ENCODE measurements at places on chromosomes 4 and X.

DNA sequence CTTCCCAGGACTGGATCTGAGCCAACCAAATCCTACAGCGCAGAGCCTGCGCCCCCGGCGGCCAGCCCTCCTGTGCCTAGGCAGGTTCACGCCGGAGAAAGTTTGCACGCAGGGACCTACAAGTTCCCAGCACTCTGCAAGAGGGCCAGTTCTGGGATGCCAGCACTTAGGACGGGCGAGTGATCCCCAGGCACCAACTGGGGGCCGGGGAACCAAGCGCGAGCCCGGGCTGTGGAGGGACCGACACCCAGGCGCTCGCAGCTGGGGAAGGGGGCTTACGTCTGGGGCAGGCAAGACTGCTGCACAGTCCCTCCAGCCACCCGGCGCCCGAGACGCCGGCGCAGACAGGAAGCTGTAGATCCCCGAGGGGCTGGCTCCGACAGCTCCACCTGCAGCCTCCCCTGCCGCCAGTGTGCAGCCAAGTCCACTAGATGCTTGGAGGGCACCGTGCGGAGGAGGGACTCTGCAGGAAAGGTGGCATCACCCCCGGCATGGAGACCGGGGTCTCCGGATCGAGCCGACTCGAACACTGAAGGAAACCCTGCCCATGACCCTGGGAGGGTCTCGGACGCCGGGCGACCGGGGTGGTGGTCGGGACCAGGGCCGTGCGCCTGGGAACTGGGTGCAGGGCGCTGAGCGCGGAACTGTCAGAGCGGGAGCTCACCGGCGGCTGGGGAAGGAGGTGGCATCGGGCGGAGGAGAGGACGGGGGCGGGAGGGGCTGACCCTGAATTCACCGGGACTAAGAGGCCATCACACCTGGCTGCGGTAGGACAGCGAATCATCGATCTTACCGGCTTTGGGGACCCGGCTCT lies 566 bp downstream of the CORIN start:
- peak; percentile 19 for DNase-seq

- no peak for DNase-seq
These were observed 1.9 kb downstream of the ARHGAP10 start for GRCh38 chr4:147733716-147734344.

- DNase-seq = no peak
These were observed 218.7 kb upstream of the NDST4 start for GRCh38 chr4:115332078-115332477.

DNA sequence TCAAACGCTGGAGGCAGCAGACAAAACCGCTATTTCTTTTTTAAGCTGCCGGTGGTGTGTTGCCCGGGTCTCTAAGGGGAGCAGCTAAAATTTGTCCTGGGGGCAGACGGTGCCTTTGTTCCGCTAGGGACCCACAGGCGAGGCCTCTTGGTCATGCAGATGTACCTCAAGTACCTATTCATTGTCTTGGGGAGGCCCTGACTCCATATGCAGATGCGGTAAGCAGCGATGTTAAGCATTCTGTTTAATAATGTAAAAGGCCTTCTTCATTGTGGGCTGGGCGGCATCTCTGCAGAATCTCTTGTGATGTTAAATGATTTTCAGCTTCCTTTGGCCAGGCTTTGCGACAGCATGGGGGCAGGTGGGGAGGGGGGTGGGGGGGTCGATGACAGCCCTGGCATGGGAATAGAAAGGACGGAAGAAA lies 98.9 kb upstream of the PJA1 start:
- no peak for DNase-seq

DNA sequence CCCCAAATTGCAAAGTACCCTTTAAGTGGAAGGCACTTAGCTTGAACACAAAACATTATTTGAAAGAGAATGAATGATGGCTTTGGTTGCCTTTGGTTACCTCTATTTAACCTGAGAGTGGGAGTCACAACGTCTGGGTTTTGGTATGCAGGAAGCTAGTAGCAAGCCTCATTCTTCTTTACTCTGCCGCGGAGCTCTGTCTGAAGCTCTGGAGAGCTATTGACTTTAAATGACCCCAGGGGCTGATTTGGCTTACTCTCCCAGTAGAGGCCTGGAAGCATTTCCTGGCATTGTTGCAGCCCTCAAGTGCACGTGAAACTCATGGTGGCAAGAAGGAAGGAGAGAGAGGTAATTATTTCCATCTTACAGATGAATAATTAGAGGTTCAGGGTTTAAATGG lies 81.8 kb upstream of the MAGEA4 start:
- DNase-seq = no peak

- no peak for DNase-seq
These were observed 1.7 kb downstream of the GALNT7 start for GRCh38 chr4:173170182-173170778.

DNA sequence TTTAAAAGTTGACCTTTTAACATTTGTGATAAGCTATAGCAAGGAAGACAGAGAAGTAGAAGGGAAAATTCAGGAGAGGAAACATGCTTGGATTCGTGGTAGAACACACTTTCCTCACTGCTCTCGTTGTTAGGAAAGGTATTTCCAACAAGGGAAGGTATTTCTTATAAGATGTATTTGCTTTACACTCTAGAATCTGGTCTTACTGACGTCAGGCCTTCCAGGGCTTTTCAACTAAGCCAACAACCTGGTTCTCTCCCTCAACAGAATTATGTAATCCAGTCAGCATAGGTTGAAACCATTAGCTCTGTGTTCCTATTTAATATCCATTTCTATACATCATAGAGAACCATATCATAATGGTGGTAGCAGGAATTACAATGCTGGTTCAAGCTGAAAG lies 241.9 kb downstream of the SLC39A8 start:
- no peak for DNase-seq

DNA sequence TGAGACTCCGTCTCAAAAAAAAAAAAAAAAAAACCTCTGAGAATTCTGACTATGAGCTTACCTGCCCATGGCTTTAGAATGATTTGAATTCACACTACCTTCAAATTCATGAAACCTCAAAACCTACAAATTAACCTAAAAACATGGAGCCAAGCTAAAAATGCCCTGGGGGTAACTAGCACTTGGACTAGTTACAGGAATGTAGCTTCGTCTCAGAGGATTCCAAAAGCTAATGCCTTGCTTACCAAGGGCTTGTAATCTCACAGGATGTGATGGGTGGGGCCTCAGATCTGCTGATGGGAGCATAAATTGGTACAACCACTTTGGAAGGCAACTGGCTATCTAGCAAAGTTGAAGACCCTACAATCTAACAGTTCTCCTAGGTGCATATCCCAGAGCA lies 79.4 kb upstream of the SPRY1 start:
- DNase-seq = no peak

- no peak for DNase-seq
These were observed 68.5 kb downstream of the FAM47A start for GRCh38 chrX:34063616-34064015.

DNA sequence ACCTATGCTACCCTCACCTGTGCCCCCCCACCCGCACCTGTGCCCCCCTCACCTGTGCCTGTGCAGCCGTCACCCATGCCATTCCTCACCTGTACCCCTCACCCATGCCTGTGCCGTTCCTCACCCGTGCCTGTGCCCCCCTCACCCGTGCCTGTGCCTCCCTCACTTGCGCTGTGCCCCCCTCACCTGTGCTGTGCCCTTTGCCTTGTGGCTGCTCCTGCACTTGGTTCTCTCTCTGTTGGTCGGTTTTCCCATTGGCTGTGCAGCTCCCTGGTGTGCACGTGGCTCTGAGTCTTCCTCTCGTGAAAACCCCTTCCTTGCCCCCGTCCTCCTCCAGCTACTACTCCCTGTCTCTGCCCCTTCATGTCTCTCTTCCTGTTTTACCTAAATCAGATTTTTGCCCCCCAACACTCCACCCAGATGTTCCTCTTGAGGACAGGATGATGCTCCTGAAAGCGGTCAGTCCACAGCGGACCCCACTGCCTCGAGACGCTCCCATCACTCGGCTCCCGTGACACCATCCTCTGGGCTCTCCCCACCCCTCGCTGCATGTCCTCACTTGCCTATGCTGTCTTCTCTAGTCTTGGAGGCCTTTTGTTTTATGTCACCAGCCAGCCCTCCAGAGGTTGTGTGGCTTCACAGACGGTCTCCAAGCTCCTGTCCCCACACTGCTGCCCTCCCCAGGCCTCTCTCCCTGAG lies 6.8 kb downstream of the MAEA start:
- no peak for DNase-seq

GRCh38 chr4:182206266-182206665 lies 36.9 kb upstream of the TENM3 start:
- DNase-seq = no peak

GRCh38 chrX:23742174-23742696 lies 841 bp downstream of the ACOT9 start:
- DNase-seq = no peak

- no peak for DNase-seq
These were observed 182.9 kb downstream of the C4orf33 start for GRCh38 chr4:129278868-129279267.

DNA sequence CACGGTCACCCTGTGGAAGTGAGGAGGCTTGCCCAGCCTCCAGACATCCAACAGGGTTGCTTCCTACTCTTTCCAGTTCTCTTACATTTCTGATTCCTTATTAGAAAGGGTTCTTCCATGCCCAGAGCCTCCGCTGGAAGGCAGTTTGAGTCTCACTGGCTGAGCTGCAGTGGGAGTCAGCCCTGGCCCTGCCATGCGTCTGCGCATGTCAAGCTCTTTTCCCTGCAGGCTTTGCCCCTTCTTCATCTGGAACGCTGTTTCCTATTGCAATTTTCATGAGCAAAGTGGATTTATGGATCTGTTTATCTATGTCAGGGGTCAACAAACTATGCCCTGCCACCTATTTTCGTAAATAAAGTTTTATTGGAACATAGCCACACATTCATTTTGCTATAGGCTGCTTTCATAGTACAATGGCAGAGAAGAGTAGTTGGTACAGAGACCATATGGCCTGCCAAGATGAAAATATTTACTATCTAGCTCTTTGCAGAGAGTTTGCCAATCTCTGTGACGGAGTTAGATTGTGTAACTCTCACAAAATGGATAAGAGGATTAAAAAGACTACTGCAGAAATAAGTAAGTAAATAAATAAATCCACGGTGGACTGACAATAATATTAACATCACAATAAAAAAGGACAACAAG lies 3.9 kb upstream of the CHRNA9 start:
- DNase-seq = no peak

DNA sequence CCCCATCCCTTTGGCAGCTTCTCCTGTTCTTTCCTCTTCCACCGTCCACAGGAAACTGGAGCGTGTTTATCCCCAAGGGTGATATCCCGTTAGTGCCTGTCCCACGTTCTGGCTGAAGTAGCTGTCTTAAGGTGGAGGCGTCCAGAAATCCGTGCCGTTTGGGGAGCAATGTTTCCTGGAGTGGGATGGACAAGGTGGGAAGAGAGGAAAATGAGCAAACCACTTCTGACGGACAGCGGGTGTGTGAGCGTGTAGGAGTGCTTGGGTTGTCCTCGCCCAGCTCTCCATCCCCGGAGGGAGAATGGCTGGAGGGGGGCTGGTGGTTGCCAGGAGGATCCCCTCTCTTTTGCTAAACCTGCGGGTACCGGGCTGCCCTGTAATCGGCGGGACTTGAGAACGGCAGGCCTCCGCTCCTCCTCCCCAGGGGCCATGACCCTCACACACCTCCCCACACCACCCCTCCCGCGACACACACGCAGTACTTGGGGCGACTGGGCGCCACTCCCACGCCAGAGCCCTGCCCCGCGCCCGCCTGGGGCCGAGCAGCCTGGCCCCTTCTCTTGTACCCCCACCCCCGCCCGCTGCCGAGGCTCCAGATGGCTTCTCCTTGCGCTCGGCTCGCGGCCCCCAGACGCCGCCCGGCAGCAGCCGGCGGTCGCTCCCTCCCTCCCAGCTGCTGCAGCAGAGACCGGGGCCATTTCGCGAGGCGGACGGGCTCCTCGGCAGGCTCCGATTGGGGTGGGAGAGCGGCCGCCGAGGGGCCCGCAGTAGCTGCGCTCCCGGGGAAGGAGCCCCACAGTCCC lies 13.9 kb upstream of the PRDM8 start:
- DNase-seq = no peak

- no peak for DNase-seq
These were observed 305.5 kb downstream of the RAB28 start for GRCh38 chr4:13178621-13179020.

DNA sequence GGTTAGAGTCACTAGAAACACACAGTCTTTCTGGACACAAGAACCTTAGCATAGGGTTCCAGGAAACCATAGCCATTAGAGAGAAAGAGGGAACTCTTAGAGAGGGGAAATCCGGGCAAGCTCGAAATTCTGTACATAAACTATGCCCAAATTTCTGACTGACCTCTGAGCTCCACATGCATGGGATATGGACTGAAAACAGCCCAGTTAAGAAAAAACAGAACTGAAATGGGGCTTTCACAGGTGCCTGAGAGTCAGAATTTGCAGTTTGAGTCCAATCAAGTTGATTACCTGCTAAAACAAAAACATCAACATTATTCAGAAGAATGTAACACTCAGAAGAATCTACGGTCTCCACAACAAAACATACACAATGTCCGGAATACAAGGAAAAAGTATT lies 13.1 kb downstream of the DCHS2 start:
- DNase-seq = no peak

GRCh38 chr4:76533314-76533713 lies 98.3 kb downstream of the SHROOM3 start:
- no peak for DNase-seq

DNA sequence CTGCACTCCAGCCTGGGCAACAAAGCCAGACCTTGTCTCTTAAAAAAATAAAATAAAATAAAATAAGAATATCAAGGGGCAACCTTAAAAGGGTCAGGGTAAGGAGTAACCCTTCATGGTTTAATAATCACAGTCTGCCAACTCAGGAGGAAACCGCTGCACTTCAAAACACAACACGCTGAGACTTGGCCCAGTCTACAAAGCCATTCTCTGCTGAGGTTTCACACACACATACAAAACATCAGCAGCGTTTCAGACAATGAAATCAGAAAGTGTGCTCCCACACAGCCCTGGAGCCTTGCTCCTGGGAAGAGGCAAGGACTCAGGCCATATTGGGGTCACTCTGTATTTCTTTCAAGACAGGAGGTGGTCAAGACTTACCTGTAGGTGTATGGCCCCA lies 18.3 kb downstream of the SCARB2 start:
- DNase-seq = no peak

GRCh38 chr4:70637239-70637913 lies 8.8 kb downstream of the ENAM start:
- DNase-seq = no peak

DNA sequence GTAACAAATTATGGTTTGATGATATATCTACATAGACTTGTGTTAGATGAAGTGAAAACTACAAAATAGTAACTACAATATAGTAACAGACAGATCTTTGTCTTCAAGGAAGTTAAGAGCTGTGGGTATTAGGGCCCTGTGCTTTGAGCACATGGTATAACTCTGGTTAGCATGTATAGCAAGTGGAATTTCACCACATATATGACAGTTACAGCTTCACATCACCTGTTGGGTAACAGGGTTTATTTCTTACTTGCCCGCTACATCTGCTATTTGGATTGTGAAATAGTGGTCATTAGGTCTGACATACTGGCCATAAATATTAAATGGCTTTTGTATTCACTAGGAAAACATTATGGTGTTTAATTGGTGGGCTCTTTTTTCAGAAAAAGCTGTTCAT lies 20.2 kb downstream of the OFD1 start:
- no peak for DNase-seq

- DNase-seq = no peak
These were observed 208.8 kb upstream of the CLNK start for GRCh38 chr4:10893395-10893794.

GRCh38 chr4:38577462-38577861 lies 86.5 kb upstream of the KLF3 start:
- no peak for DNase-seq

GRCh38 chr4:180618396-180618795 lies 1624.8 kb upstream of the TENM3 start:
- no peak for DNase-seq

Measured in activated CD4-positive, alpha-beta T cell treated with anti-CD3 and anti-CD28 coated beads, Interleukin-2, Interleukin-4, amounts not matched to agents 100 ng/mL and 50 ng/mL, durations not matched to agents 16 hours and 8 hours (primary cell).